ENCODE measurements at places on chromosomes 12 and 14.

DNA sequence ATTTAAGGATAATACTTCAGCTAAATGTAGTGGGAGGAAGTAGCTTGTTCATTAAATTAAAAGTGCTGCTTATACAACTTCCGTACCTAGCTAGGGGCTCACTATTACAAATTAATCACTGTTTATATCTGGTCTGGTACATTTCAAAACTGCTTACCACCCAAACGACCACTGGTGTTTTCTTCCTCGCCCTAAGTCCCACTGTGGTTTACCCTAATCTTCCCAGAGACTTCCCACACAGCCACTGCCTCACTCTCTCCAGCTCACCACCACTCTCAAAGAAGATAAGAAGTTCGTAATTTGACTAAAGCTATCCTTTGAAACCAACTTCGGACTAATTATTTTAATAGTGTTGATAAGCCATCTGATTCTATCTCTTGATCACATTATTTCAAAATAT, 62.6 kb downstream of the PLXNC1 start:
- H3K27me3 ChIP-seq, result peaks cover 17% of the 10 kb centered on the region
- no peaks in the 10 kb centered on the region for H3K4me1 ChIP-seq
- H3K27ac ChIP-seq, result no peak overlapping the region
- H3K4me3 ChIP-seq, result no peak overlapping the region
- no peak for DNase-seq

DNA sequence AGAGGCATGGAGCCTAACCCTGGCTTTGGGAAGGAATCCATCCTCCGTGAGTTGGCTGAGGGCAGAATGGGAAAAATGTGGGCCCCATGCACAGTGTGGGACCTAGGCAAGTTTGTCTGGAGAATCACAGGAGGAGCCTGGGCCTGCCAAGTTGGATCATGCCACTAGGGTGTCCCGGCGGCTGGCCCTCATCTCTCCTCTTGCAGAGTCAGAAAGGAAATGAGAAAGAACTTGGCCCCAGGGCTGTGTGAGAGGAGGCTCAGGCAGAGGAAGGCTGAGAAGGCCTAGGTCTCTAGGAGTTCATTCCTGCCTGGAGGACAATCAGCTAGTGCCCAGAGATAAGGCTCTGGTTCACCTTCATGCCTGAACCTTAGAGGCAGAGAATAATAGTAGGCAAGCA, 2.5 kb upstream of the ESRRB start:
- H3K4me3 ChIP-seq, result no peak overlapping the region
- DNase-seq, result no peak
- H3K36me3 ChIP-seq, result no peaks in the 10 kb centered on the region
- H3K4me1 ChIP-seq, result peaks cover 7% of the 10 kb centered on the region
- H3K27ac ChIP-seq, result no peak overlapping the region

GRCh38 chr12:45912774-45913173, 77.6 kb downstream of the SCAF11 start:
- no peak for DNase-seq
- peaks cover 4% of the 10 kb centered on the region for H3K27me3 ChIP-seq
- H3K4me1 ChIP-seq, result peaks cover 40% of the 10 kb centered on the region
- H3K27ac ChIP-seq, result no peak overlapping the region
- H3K4me3 ChIP-seq, result no peak overlapping the region
- H3K36me3 ChIP-seq, result peaks cover 5% of the 10 kb centered on the region

GRCh38 chr12:33438025-33438772, 1.4 kb downstream of the SYT10 start:
- H3K4me1 ChIP-seq, result no peaks in the 10 kb centered on the region
- H3K4me3 ChIP-seq, result no peak overlapping the region
- peaks cover 6% of the 10 kb centered on the region for H3K27me3 ChIP-seq
- H3K27ac ChIP-seq, result no peak overlapping the region

DNA sequence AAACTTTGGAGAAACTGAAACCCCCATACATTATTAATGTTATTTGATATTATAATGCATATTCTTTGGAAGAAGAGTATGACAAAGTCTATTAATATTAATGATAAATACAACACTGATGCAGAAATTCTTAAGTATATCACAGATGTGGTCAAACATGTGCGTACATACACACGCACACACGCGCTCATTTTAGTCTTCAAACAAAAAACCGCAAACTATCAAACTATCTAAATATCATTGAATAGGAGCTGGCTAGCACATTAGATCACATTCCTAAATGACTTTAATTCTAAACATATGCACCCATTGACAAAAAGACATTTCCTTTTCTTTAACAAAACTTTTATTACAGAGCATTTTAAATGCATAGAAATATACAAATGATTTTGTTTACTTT, 872.7 kb downstream of the SLC16A7 start:
- no peaks in the 10 kb centered on the region for H3K27me3 ChIP-seq
- no peak overlapping the region for H3K4me3 ChIP-seq
- no peaks in the 10 kb centered on the region for H3K4me1 ChIP-seq
- DNase-seq, result no peak
- no peak overlapping the region for H3K27ac ChIP-seq
- H3K36me3 ChIP-seq, result no peaks in the 10 kb centered on the region

All from HFFc6 (cell line).